NCI-H1694 (cell line): ENCODE measurements at places on chromosomes 5 and 9.

- no peak for DNase-seq
These were observed 12.6 kb downstream of the LSM11 start for GRCh38 chr5:157756122-157756521.

- DNase-seq: no peak
These were observed 216.5 kb downstream of the PDZD2 start for GRCh38 chr5:31855134-31856040.

- DNase-seq: no peak
These were observed 32.5 kb upstream of the GSN start for GRCh38 chr9:121235512-121235911.

GRCh38 chr5:100824635-100825034 is 78.4 kb downstream of the ST8SIA4 start:
- no peak for DNase-seq

DNA sequence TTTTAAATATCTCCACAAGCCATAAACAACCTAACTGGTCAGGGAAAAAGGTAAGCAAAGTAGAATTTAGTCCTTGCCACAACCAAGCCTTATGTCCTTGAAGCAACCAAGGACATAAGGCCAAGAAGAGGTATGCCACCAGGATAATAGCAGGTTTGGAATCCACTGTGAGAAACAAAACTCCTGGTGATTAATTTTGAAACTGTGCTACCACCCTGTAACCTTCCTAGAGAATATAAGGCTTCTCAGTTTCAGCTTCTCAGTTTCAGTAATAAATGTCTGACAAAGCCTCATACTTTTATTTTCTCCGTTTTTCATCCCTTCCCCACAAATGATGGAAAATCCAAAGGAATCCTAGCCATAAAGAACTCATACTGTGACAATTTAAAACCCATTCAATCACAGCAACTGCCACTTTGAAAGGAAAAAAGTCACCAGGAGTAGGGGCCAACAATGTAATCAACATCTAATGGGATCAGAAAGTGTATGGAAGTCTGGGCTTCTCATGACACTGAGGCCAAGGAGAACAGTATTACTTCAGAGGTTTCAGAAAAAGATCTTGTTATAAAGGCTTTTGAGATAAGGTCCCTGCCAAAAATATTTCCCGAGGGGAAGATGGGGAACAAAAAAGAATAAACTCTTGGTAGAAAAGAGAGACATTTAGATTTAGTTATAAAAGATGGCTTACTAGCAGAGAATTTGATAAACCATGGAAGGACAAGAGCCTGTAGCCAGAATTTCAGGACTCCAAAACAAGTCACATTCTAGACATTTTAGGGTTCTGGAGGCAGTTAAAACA is 189.2 kb downstream of the TSSK1B start:
- no peak for DNase-seq

DNA sequence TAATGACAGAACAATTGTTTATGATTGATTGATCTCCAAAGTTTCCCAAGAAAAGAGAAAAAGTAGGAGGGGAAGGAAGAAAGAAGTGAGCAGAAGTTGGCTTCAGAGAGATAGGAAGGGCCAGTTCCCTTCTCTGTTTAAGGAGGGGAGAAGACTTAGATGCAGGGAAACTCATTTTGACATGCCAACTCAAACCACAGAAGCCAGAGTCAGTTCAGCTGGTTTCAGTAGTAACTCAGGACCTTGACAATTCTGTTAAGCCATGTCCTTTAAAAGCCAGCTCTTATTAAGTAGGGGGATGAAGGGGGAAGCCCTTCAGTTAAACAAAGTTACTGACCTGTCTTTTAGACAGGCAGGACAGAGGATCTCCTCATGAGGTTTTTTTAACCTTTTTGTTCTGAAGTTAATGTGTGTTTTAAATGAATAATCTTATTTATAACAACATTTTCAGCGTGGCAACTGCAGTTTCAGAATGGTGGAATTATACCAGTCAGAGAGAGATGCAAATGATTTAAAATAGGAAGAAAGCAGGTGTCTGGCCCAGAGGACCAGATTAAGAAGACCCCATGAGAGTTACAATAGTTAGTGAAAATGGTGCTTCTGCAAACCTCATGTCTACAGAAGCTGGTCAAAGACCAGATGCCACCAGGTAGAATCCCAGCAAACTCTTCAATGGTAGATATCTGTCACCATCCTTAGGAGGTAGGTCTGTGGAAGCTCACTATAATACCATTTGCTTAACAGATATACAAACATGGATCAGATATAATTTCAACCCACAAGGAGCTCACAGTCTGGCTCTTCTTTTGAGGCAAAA is 29.3 kb upstream of the ABL1 start:
- no peak for DNase-seq

DNA sequence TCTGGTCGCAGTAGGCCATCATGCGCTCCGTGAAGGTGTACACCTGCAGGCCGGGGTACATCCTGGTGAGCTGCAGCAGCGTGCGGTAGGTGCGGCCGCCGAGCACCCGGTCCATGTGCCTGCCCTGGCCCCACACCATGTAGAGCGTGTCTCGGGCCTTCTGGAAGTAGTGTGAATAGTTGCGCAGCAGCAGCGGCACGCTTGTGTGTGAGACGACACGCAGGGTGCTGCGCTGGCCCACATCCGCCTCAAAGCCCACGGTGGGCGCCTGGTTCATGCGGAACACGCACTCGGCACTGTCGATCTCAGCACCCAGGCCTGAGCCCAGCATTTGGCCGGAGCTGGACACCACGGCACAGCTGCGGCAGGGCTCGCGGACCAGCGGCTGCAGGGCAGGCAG is 4.5 kb downstream of the ST6GALNAC4 start:
- DNase-seq: no peak

DNA sequence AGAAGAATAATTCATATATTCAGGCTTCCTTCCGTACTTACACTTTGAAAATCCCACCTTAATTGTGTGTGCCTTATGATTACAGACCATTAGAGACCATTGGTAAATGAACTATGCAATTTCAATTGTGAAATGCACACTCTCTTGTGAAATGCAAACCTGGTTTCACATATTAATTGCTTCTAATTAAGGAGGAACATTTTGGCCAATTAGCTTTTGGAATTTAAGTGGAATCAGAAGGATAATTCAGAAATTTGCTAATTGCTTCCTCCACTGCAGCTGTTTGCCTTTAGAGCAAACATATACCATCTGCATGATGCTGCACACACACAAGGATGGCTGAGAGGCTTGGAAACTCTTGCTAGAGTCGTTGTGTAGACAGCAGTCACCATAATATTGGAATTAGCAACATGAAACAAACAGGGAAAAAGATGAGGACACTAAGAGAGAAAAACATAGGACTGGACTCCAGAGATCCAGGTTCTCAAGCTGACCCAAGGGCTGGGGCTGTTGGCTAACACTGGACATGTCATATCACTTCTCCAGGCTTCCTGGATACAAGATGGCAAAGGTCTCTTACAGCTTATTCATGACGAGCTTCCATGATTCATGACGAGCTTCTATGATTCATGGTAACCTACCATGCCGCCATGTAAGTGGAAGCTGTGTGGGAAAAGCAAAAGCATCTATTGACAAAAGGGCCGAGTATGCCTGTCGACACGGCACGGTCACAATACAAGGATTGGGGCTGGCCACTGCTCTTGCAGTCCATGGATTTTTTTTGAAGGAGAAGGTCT is 78.0 kb downstream of the PTCH1 start:
- DNase-seq: peak; percentile 24

- no peak for DNase-seq
These were observed 26.8 kb upstream of the STXBP1 start for GRCh38 chr9:127585161-127585819.

DNA sequence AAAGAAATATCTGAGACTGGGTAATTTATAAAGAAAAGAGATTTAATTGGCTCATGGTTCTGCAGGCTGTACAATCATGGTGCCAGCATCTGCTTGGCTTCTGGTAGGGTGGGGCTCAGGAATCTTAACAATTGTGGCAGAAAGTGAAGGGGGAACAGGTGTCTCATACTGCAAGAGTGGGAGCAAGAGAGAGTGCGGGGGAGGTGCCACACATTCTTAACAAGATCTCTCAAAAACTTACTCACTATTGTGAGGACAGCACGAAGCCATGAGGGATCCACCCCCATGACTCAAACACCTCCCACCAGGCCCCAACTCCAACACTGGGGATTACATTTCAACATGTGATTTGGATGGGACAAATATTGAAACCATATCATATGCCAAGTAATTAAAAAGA is 70.1 kb upstream of the PANK3 start:
- DNase-seq: no peak
